ENCODE measurements at places on chromosomes 16 and 17. TPM values are rescaled to one million over a fixed set of nuclear protein-coding genes. Genes with fewer than 3 reads are reported as not detected.

DPEP2 gene
- not detected for total RNA-seq

TAOK1 gene
- 15.2 TPM for total RNA-seq

CCL1 gene
- not detected for total RNA-seq

TMEM106A gene
- 0.82 TPM for total RNA-seq

GNG13 gene
- not detected for total RNA-seq

TBC1D3E gene
- not detected for total RNA-seq
